ENCODE measurements at places on chromosomes 11 and 22.

DNA sequence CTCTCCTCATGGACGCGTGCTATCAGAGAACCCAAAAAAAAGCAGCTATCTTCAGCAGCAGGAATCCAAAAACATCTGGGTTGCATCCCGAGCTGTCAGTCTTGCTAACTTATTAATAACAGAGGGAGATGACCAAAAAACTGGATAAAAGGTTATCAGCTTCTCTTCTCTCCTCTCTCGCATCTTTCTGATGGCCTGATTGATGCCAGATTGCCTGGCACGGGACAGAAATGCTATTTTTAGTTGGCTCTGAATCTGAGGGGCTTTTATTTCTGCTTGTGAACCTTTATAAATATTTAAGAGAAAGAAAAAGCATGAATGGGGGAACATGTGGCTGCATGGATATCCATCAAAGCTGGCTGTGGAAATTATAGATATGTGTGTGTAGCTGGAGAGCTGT lies 230.3 kb downstream of the ETS1 start:
- DNase-seq = no peak

- no peak for DNase-seq
Measured at GRCh38 chr11:92166335-92166734, 58.3 kb upstream of the FAT3 start.

DNA sequence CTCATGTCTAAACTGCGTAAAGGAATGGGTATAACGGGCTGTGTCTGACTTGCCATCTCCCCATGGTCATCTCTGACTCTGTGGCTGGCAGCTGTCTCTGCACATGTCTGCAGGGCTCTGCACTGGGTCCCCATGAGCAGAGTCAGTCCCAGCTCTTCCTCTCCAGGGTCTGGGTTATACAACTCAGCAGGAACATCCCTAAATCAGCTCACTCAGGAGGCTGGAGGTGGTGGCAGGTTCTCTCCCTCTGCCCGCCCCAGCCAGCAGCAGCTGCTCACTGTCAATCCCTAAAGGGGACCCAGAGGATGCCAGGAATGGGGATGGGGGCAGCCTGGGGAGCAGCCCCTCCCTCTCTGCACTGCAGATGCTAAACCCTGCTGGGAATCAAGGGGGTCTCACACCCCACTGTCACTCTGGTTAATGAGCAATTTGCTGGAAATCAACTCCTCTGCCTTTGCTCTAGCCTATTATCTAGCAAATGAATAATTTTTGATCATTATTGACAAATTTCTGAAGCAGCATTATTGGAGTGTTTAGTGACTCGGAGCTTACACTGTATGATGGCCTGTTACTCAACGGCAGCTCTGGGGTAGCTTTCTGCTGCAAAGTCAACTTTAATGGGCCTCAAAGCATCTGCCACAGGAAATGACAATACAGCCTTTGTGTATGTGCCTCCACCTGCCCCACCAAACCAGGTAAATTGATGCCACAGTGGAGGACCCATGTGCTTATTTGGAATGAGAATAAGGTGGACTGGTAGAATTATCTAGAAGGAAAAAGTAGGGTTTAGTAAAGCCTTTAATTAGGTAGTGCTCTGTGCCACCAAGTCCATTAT lies 55.7 kb upstream of the SHANK2 start:
- DNase-seq = no peak

DNA sequence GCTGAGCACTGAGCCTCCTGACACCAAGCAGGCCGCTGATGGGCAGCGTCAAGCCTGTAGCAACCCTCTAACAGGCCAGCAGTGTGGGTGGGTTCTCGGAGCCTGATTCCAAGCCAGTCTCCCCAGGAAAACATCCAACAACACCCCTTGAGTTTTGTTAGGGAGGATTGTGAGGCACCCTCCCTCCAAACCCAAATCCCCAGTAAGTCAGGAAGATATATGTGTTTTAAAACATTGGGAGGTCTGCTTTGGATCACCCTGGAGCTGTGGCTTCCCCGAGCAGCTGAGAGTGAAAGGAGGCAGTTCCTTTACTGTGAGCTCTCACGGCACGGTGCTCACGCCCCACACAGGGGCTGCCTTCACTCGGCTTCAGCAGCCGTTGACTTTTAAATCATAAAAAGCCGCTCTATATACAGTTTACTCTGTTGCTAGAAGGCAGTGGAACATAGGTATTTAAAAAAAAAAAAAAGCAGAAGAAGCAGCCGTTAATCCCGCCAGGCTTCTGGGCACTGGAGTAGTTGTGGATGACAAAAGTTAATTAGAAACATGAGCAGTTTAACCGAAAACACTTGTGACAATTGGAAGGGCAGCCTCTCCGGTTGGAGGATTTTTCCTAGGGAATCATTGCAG lies 218.6 kb downstream of the NAV2 start:
- no peak for DNase-seq

DNA sequence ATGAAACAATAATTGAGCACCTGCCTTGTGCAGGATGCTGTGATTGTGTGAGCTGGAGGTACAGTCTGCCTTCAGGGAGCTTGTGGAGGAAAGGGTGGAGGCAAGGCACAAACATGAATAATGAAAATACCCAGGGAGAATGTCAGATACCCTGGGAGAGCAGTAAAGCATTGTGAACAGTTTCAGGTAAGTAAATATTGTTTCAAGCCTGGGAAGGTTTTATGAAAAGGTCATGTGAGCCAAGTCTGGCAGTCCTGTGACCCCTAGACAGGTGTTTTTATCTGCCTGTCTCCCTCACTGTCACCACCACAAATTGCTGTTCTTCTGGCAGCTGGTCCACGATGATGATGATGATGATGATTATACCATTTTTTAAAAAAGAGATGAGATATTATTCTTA lies 32.0 kb downstream of the SPECC1L start:
- DNase-seq = no peak

DNA sequence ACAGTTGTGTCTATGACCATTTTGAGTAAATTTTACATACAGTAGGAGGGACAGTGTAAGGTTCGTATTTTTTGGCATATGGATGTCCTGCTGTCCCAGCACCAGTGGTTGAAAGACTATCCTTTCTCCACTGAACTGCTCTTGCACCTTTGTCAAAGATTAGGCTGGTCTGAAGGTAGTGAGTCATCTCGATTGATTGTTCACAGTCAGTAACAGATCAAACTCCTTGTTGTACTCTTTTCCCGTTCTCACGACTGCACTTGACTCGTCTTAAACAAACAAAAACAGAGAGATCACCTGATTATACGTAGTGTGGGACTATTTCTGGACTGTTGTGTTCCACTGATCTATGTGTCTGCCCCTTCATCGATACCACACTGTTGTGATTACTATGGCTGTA lies 77.1 kb downstream of the DGCR2 start:
- DNase-seq = no peak

DNA sequence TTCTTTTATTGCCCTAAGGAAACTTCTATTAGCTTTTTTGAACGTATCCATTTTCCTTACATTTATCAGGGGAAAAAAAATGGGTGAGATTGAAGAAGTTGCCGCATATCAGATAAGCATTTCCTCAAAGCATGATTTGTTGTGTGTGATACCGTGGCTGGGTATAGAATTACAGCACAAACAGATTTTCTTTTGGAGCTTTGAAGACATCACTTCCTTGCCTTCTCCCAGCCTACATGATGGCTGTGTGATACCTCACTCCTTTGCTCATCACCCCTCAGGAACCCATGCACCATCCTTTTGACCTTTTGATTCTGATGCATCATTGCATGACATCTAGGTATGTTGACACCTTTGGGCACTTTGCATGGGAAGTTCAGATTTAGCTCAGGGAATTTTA lies 1155.3 kb downstream of the BRD1 start:
- no peak for DNase-seq

DNA sequence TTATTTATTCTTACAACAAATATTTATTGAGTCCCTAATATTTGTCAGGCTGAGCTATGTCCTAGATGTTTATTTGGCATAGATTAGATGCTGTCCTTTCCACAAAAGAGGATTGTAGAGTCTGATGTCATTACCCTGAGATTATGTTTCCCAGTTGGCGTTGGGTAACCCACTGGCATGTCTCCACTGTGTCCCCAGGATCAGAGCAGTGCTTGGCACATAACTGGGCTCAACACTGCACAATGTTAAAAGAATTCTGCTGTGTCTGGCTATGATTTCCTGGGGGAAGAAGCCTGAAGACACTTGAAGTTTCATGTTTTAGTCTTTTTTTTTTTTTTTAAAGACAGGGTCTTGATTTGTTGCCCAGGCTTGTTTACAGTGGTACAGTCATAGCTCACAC lies 4.0 kb downstream of the RCN1 start:
- no peak for DNase-seq

- no peak for DNase-seq
Measured at GRCh38 chr11:110855191-110855590, 143.0 kb upstream of the ARHGAP20 start.

GRCh38 chr11:9330387-9331384 lies 16.3 kb upstream of the TMEM41B start:
- no peak for DNase-seq

All from stimulated activated CD8-positive, alpha-beta memory T cell treated with anti-CD3 and anti-CD28 coated beads, Interleukin-4, amount 100 ng/mL, for 4 hours (primary cell).